Dermis microvascular lymphatic vessel endothelial cell (primary cell): ENCODE measurements at places on chromosomes 5 and 9. TPM values are rescaled to one million over a fixed set of nuclear protein-coding genes. Genes with fewer than 3 reads are reported as not detected.

DNA sequence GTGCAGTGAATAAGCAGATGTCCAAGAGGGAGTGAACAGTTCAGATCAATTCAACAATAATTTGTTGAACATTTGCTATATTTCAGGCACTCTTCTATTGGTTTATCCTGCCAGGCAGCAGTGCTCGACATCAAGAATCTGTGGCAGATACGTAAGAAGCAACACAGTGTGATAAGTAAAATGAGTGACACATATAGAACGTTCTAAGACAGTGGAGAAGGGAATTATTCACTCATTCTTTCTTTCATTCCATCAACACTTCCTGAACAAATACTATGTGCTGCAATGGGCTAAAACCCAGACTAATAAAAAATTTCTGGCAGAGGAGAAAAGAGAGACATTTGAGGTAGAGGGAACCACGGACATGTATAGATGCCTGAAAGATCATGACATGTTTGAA lies 89.9 kb upstream of the GLIS3 start:
- no peak for DNase-seq

DNA sequence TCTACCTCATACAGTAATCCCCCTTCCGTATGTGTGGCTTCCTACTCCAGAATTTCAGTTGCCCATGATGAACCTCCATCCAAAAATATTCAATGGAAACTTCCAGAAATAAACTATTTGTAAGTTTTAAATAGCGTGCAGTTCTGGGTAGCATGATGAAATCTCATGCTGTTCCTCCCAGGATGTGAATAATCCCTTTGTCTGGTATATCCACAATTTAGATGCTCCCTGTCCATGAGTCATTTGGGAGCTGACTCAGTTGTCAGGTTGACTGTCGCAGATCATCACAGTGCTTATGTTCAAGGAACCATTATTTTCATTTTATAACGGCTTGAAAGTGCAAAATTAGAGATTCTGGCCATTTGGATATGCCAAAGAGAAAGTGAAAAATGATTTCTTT lies 290.1 kb upstream of the CDH9 start:
- no peak for DNase-seq

DNA sequence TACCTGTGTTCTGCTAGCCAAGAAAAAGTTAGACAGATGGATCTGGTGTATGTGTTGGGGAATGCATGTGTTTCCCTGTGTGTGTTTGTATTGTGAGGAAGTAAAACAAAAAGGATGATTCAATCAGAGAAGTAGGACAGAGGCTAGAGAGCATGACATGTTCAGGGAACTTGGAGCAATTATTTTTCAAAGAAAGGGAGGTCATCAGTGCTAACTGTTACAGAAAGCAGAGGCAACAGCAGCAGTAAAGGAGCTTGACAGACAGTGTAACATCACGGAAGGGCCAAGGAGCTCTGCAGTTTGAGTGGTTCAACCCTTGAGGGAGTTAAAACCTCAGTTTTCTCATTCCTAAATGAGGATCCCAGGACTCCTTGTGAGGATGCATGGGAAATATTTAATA lies 13.2 kb downstream of the SPINK1 start:
- DNase-seq, result no peak

DNA sequence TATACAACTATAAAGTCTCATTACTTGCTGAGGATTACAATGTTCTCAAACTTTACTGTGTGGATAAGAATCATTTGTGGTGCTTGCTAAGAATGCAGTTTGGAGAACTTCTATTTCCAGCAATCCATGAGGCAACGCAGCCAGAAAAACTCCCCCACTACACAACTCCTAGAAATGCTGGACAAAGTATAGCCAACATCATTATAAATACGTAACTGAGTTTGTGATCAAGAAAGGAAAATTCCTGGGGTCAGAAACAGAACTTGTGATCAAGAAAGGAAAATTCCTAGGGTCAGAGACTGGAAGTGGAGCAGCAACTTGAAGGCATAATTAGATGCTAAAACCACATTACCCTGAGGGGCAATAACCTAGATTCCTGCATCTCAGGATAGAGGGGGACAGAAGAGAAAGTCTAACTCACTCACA lies 81.1 kb downstream of the MAT2B start:
- no peak for DNase-seq

RNF14 gene
- 46.0 and 58.4 TPM in 2 replicates for total RNA-seq

IL13 gene
- total RNA-seq, result not detected in 2 replicates

DNA sequence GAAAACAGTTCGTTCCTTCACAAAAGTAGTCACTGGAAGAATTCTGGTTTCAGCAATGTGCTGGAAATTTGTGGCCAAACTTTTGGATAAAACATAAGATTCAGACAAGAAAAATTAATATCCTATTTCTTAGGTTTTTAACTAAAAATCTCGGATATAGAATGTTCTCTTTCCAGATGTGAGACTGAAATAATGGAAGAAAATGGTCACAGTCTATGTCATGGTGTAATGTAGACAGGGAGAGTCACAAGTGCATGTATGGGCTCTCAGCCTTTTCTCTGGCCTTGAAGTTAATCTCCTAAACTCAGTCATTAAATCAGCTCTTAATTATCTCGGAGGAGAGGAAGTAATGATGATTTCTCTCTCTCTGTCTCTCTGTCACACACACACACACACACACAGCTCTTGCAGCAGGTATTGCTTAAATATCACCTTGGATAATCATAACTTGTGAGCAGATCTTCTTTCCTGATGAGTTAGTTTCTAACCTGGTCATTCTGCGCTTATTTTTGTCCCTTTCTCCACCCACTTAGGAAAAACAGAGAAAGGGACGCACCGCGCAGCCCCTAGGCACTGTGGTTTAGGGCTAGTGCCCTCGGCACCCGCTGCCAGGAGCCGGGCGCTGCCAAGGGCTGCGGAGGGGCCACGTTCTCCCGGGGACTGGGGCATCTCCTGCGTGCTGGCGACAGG lies 672 bp upstream of the ITGA2 start:
- no peak for DNase-seq

DNA sequence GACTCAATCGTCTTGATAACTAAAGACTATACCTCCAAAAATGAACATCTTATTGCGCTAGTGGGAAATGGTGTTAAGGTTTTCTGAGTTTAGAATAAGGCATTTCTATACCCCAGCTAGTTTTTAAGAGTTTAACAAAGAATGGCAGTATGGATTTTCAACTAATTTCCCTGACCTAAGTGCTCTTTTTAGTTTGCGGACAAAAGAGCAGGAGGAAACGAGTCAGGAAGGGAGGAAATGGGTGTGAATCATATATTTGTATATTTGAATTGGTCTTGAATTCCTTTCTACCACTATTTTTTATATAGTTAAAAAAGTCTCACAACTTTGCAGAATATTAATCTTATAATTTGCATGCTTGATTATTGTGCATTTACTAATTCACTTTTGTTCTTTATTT lies 516.3 kb upstream of the ZNF608 start:
- DNase-seq, result peak; percentile 82

GRCh38 chr9:70672161-70672649 lies 257.7 kb upstream of the KLF9 start:
- DNase-seq, result peak; percentile 34

BARHL1 gene
- not detected in 2 replicates for total RNA-seq

- DNase-seq, result no peak
Measured at GRCh38 chr5:132466433-132467286, 23.9 kb downstream of the IRF1 start.

DNA sequence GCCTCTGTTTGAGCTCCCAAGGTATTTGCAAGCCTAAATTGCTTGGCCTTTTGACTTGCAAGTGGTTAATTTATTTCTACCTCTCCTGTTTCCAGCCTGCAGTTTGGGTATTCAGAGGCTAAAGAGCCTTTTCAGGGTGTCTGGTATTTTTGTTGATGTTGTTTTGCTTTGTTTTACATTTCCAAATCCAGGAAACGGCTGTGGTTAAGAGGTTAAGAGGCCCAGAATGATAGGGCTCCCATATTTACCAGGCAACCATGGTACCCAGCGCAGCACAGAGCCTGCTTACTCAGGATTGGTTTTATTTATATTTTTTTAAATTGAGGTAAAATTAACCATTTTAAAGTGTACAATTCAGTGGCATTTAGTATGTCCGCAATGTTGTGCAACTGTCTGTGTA lies 92.1 kb downstream of the PDZD2 start:
- no peak for DNase-seq

GRCh38 chr5:35884191-35884769 lies 27.6 kb downstream of the IL7R start:
- peak; percentile 72 for DNase-seq

DNA sequence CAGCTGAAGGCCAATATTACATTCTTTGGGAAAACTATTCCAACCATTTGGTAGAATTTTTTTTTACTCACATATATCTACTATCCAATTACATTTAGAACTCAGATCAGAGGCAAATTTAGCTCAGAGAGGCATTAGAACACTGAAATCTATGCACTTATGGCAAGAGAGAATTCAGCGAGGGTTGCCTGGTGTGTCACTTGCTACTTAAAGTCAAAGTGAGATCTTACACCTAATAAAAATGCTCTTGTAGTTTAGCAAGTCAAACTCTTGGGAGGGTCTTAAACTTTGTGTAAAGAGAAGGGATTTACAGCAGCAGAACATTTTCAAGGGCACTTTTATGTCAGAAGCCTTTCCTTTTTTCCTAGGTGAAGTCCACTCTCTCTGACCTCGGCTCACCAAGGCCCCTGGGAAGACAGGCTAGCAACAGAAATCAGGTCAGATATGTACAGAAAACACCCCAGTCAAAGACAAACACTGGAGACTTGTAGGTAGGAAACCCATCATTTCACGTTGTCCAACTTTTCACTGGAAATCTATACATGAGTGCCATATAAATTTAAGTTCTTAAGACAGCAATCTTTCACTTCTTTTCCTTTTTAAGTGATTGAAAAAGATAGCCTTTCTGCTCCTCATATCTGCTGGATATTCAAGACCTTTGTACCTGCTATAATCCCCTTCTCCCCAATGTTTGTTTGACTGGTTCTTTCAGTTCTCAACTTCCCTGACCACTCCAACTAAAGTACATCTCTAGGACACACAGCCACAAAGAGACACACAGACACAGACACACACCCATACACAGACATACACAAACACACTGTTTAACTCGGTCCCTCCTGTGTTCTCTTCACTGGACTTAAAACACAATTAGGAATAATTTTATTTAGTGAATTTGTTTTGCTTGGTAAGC lies 635.8 kb downstream of the PDE4D start:
- no peak for DNase-seq

DNA sequence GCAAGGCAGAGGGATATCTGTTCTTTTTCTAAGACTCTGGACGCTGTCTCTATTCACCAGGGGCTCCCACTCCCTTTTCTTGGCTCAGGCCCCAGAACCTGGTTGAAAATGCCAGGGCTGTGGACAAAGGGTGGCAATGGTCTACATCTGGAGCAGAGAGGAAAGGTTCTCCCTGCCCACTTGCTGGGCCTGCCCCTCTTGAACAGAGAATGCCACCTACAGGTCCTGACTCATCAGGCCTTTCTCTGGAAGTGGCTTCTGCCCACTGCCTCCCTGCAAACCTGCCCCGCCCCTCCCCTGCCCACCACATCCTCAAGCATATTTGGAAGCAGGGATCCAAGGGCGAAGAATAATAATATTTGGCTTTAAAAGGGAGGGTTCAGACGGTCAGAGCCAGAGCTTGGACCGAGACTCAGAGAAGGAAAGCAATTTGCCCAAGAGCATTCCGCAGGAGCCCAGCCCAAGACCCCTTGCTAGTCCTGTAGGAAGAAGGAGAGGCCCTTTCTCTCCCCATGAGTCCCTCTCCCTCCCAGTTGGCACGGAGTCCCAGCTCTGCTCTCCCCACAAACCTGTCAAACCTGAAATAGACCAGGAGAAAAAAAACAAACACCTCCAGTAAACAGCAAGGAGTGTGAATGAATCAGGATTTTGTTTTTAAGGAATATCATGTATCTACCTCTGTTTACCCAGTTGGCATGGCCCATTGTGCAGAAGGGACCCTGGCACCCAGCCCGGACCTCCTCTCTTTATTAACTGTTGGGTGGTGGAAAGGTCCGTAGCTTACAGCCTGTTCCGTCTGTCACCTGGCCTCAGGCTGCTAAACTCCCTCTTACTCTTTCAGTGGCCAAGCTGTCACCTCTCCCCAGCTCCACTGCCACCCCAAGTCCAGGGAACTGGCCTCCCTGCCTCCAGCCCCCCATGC lies 37.7 kb upstream of the STXBP1 start:
- DNase-seq, result peak; percentile 40

RASGEF1C gene
- total RNA-seq, result not detected in 2 replicates

DNA sequence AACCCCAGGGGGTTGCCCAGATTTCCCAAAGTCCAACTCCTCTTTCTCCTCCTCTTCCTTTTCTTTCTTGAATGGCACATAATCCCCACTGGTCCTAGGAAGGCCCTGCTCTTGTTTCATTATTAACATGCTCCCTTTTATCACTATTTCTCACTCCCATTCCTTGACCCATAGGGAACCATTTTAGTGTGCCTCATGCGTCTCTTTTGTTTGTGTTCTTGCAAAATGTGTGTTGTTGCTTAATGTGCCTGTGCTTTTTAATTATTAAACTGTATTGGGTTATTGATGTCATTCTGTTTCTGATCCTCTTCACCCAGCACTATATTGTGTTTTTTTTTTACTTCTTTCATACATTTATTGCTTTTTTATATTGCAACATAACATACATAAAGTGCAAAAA lies 4.1 kb upstream of the RNF130 start:
- no peak for DNase-seq
